ENCODE measurements at places on chromosomes 13 and 19.

DNA sequence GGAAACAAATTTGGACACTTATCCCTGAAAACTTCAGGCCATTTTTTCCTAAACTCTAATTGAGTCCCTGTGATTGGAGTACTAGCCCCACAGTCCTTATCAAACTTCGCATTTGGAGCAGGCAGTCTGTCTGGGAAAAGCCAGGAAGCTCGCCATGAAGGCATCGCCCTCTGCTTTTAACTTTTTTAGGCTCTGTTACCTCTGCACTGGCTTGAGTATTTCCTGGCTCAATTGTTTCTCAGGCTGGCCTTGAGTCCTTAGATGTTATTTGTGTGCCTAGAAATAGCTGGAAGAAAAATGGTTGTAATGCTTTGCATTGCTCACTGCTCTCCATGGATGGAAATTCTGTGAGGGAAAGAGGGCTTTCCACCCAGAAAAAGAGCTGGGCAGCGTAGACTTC is 24.2 kb downstream of the ACTN4 start:
- no peak for DNase-seq

DNA sequence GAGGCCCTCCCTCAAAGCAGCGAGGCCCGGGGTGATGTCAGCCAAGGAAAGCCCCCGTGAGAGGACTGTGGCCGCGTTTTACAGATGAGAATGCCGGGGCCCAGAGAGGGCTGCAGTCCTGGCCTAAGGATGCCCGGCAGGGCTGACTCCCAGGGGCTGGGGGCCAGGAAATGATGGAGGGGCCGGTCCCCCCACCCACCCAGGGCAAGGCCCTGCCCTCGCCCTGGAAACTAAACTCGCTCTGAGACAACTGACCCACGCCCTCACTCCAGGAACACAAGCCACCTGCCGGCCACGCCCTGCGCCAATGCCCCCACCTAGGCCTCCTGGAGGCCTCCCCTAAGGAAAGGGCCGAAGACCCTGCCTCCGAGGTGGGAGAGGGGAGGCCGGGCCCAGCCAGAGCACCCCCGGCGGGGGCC is 7.2 kb downstream of the ZBTB7A start:
- no peak for DNase-seq

DNA sequence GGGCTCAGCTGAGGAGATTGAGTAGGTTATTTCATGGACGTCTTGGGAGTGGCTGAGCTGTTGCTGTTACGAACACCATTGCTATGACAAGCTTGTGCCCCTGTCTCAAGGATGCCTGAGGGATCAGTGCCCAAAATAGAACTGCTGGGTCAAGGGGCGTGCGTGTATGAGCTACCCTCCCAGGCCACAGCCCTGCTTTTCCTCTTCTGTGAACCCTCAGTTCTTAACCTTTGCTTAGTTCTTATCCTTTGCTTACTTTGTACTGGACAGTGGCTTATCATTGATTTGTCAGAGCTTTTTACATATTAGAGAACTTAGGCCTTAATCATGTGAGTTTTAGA is 9.0 kb downstream of the ARHGAP45 start:
- DNase-seq = no peak

- peak; percentile 58 for DNase-seq
These were observed at the start of gene CAMSAP3 for GRCh38 chr19:7595466-7596133. Gene CAMSAP3, plus strand, starts transcription at chr19:7595863. Its CDS starts 140 bp downstream, at chr19:7596003.

DNA sequence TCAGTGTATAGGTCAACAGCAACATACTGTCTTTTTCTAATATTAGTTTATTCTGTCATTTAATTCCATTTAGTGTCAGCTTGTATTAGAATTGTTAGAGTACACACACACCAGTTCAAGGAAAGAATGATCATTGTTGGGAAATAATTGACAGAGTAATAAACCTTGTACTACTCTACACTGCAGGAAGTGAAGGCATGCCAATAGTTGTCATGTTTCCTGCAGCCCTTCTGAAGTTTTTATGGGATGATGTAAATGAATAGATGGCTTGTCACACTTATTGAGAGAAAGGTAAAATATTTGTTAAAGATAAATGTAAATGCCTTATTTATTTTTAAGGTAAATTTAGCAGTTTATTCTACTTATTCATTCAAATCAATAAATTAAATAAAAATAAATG is 306.9 kb upstream of the KLHL1 start:
- DNase-seq = no peak

- DNase-seq = no peak
These were observed 1.8 kb downstream of the DPF1 start for GRCh38 chr19:38221919-38222830.

- no peak for DNase-seq
These were observed 894.3 kb downstream of the DIAPH3 start for GRCh38 chr13:59269476-59269875.

DNA sequence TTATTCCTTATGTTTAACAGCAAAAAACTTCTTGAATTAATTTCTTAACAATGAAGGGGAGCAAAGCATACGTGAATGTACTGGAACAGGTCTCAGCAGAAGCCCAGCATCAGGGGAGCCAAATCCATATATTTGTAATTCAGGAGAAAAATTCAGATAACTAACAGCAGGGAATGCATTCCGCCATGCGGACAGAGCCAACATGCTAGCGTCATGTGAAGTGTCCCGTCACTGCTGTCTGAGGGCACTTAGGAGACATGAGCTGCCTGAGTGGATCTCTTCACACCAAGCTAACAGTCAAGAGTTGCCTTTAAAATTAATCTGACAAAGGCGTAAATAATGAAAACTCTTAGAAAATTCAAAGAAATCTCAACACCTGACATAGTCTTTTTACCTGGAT is 6.4 kb downstream of the AMER2 start:
- DNase-seq = no peak

DNA sequence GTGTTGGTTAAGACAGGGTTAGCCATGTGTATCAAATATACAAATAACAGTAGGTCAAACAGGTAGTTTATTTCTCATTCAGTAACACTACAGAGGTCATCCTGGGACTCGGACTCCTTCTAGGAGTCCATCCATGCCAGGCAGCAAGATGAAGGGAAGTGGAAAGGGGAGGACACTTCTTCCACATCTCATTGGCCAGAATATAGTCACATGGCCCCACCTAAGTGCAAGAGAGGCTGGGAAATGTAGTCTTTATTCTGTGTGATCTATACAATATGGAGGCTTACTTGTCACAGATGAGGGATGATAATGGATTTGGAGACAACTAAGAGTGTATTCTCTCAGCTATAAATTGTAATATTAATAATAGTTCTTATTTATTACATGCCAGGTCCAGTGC is 31.1 kb downstream of the RDH8 start:
- no peak for DNase-seq

- DNase-seq = no peak
These were observed 576.5 kb upstream of the SLITRK5 start for GRCh38 chr13:87094646-87095045.

DNA sequence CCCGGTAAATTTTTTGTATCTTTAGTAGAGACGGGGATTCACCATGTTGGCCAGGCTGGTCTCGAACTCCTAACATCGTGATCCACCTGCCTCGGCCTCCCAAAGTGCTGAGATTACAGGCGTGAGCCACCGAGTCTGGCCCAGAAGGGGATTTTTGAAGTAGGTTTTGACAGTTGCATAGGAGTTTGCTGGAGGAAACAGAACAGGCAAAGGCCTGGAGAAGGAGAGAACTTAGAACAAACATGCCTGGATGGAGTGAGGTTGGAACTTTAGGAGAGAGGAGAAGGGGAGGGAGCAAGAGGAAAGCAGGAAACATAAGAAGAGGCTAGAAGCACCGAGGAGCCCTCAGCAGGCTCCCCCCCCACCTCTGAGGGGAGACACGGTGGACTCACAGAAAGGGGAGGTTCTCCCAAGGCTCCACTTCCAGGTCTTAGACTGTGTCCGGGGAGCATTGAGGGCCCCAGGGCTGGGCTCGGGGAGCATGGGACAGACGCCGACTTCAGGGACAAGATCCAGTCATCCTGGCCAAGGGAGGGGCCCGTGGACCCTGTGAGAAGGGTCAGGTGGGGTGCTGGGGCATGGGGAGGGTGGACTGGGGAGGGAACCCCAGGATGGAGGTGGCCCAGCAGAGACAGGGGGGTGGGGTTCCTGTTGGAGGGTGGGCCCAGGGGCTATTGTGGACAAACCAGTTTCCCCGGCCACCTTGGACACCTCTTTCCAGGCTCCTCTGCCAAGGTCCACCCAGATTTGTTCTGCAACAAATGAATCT is 1.8 kb upstream of the FBN3 start:
- no peak for DNase-seq

- DNase-seq = no peak
These were observed 182.5 kb downstream of the NDFIP2 start for GRCh38 chr13:79663435-79663834.

GRCh38 chr19:49766007-49766929 is 533 bp upstream of the AP2A1 start:
- peak; percentile 98 for DNase-seq

DNA sequence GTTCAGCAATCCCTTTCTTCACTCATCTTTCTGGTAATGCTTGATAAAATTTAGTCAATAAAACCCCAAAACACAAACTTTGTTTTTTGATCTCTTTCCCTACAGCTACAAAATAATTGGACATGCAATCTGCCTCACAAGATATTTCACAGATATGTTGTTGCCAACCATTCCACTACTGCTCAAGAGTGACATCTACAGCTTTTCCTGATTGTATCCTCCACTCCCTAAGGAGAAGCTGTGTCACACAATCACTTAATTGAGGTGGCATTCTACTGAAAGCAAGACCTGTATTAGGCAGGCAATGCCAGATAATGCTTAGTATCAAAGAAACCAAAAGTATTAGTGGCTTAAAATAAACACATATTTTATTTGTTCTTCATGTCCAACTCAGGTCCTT is 1646.2 kb upstream of the SPRY2 start:
- no peak for DNase-seq

DNA sequence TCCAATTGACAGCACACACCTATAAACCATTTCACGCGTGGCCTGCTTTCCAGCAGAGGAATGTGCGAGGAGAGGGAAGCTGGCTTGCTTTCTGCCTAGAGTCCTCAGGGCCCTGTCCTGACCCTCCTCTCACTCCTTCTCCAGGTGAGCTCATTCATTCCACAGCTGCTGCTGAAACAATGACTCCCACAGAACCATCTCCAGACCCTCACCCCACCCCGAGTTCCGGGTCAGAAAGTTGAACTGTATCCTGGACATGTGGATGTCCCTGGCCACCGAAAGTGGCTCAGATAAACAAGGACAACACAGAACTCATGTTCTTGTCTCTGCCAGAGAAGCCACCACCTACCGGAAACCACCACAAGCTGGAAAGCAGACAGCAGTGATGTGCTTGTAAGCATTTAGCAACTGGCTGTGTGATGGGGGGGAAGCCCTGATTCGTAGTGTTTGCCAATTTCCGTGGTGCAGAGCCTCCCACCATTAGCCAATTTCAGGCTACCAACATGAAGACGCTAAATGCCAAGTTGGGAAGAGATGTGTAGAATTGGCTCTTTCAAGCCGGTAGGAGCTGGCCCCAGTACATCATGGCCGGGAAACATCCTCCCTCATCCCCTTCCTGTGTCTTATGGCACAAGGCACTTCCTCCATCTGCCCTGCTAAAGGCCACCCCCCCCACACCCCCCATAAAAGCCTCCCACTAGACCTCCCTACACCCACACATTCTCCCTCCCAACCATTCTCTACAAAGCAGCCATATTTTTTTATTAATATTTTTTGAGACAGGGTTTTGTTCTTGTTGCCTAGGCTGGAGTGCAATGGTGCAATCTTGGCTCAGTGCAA is 5.0 kb downstream of the SYCE2 start:
- DNase-seq = peak; percentile 37

GRCh38 chr19:33814181-33815165 is 17.8 kb downstream of the KCTD15 start:
- DNase-seq = no peak

DNA sequence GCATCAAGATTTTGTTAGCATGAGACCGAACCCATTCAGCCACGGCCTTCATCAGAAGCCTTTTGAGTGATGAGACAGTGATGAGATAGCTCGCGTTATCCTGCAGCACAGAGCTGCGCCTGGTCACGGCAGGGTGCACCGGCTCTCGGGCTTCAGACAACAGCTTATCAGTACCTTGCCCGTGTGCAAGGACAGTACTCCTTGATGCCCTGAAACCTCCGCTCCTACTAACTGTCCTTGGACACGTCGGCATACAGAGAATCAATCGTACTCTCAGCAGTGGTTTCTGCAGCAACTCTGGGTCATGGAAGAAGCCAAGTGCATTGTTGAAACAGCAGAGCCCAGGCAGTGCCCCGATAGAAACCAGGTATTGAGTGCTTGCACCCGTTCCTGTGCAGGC is 40.7 kb downstream of the IRS2 start:
- DNase-seq = no peak

DNA sequence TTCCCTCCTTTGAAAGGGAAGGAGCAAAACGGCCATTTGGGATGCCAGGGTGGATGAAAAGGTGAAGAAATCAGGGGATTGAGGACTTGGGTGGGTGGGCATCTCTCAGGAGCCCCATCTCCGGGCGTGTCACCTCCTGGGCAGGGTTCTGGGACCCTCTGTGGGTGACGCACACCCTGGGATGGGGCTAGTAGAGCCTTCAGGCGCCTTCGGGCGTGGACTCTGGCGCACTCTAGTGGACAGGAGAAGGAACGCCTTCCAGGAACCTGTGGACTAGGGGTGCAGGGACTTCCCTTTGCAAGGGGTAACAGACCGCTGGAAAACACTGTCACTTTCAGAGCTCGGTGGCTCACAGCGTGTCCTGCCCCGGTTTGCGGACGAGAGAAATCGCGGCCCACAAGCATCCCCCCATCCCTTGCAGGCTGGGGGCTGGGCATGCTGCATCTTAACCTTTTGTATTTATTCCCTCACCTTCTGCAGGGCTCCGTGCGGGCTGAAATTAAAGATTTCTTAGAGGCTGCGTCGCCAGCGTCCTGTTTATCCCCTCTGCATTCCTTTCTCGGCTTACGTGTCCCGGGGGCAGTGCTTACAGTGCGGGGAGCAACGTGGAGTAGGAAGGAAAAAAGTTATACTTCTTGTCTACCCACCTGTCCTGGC is 15.2 kb upstream of the S1PR4 start:
- peak; percentile 69 for DNase-seq

- no peak for DNase-seq
These were observed 56.8 kb downstream of the SLC7A1 start for GRCh38 chr13:29538652-29539040.
